ENCODE measurements at places on chromosomes 5 and 9.
A peak's percentile ranks its signal among the peaks of the same experiment; 100 is the strongest.

DNA sequence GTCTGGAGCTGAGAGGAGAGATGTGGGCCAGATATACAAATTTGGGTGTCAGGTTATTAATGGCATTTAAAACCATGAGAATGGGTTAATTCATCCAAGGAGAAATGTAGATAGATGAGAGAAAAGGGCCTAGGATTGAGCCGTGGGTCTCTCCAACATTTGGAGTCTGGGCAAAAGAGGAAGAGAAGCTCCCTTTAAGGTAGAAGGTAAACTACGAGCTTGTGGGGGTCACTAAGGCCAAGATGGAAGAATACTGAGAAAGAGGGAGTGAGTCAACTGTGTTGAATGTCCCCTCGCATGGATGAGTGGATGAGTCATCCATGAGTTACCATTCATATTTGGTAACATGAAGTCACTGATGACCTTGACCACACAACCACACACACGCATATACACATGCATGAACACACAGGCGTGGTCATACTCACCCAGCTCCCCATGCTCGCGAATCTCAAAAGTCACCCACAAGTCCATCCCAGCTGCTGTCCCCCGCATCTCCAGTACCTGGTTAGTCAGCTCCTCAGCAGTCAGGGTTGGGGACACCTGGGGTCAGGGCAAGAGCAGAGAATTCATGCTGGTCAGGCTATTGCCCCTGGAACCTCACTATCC, 6.8 kb upstream of the FCHSD1 start:
- DNase-seq, result no peak

- no peak for DNase-seq
These were observed 5.5 kb downstream of the EFCAB9 start for GRCh38 chr5:172199446-172199845.

DNA sequence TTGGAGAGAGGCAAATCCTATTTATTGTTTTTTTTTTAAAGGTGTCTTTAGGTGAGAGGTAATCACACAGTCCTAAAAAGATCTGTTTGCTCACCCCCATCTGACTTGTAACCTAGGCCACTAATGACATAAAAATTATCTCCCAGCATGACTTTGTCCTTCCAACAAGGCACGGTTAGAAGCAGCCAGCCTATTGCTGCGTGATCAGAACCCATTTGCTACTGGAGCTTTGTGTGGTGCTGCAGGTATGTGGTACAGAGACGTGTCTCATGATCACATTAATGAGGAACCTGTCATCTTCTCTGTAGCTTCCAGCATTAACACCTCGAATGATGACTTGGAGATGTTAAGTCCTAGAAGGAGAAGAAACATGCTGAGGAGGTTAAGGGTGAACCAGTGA, 555.8 kb upstream of the TLE4 start:
- no peak for DNase-seq

DNA sequence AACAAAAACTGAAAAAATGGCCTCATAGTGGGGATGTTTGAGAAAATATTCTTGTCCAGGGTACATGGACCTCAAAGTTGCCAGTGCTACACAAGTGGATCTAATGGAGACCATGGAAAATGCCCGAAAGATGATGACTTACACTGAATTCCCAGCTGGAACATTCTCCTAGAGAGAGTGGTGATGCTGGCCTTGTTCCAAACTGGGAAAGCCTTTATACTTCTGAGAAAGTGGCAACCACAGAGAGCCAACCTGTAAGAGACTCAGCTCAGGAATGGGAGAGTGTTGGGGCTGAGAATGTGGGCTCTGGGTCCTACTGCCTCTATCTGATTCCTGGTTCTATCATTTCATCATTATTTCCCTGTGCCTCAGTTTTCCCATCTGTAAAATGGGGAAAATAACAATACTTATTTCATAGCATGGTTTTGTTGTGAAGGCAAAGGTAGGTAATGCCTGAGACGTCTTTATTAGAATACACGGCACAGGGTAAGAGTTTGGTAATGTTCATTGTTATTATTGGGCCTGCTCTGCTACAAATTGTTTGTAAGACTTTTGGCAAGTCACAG, 229.0 kb upstream of the PANK3 start:
- DNase-seq, result no peak

DNA sequence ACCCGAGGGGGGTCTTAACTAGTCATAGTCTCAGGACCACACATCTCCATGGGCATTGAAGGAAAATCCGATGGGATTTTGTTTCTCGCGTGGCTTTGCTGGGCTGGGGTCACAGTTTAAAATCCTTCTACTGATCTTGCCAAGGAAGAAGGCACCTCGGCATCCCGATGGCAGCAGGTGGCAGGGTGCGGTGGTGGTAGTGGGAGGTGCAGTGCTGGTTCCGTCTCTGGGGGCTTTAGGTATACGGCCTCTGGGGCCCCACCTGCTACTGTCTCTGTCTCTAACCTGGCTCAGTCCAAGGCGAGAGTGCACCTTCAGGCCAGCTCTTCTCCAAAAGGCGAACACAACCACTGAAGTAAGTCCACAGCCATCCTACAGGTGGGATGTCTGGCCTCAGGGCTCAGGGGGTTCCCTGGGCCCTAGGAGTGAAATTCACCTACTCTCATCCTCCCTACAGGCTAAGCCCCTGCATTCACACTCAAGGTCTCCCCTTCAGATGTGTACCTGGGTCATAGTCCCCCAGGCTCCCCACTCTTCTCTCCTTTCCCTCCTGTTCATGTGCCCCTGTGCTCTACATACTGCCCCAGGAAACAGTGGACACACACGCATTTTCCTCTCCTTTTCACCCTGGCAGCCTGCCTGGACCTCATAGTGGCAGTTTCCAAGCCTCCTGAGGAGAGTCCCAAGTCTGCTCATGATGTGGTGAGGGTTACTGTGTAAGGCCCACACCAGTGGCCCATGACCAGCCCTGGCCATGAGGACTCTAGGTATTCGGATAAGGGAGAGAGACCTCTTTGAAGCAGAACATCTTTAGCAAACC, 736 bp upstream of the FCN2 start:
- no peak for DNase-seq

DNA sequence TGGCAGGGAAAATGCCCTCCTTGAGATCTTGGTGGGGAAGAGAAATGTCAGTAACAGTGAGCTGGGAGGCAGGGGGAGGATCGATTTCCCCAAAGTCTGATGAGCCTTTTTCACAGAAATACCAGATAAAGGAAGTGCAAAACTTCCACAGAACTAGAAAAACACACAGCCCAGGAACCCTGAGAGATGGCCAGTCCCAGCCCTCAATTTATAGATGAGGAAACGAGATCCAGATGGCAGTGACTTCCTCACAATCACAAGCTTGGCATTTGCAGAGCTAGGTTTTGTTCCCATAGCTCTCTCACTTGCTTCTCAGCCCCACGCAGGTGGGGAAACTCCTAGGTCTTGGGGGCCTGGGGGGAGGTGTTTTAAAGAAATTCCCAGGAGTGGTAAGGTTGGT, 3.8 kb upstream of the GGTA1 start:
- DNase-seq, result no peak

DNA sequence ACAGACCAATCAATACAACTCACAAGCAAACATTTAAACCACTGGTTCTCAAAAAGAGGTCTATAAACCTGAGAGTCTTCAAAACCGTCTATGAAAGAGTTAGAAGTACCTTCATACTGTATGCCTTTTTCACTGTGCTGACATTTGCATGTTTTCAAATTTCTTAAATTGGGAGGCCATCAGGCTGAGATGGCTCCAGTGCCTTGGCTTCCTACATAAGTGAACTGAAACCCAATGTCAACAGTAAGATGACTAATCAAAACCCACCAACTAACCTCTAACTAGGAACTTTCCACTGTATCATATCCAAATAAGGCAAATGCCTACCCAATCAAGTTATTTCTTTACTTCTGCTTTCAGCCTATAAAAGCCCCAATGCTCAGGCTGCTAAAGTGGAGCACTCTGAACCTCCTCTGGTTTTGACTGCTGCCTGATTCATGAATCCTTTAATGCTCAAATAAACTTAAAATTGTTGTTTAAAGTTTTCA, 35.1 kb downstream of the FAM13B start:
- no peak for DNase-seq

- no peak for DNase-seq
These were observed 97.5 kb downstream of the ALDH1A1 start for GRCh38 chr9:72855321-72855720.

DNA sequence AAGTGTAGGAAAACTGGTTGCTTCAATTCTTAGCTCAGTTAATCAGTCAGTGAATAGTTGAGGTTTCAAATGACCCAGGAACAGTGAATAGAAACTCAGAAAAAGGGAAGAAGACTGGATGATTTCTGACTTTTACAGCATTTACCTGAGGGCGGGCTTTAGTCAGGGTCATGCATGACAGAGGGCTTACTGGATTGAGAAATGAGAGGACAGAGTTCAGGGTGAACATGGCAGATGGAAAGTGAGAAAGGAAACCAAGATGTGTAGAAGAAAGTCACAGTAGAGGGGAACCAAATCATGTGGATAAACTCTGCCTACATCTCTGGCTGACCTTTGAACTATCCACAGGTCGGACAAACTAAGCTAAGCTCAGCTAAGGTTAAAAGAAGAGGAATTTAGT, 596.0 kb downstream of the SEMA5A start:
- DNase-seq, result no peak

GRCh38 chr5:131081913-131082488, 83.1 kb downstream of the HINT1 start:
- no peak for DNase-seq

- DNase-seq, result no peak
These were observed 215.6 kb downstream of the SYK start for GRCh38 chr9:91017245-91017644.

GRCh38 chr5:172641359-172642050, 442 bp downstream of the NEURL1B start:
- no peak for DNase-seq

- DNase-seq, result no peak
These were observed 152.8 kb upstream of the PRLR start for GRCh38 chr5:35383041-35383440.

GRCh38 chr9:4297151-4297785, 2.6 kb downstream of the GLIS3 start:
- DNase-seq, result peak; percentile 66

All from large intestine (tissue), 12 donors.